ENCODE measurements at places on chromosomes 4 and X.

DNA sequence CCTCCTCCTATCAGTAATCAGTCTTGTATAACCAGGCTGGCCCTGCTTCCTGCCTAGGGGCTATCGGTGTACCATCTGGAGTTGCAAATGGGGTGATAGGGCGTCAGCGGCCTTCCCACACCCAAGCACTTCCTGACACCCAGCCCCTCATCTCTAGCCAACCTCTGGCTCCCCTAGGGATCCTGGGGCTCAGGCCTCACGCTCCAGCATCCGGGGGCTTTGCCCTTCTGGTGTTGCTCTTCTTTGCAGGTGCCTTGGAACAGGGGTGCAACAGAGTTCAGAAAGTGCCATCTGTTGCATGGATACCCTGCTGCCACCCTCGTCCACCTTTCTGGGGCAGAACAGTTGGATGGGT is 4.1 kb downstream of the IL9R start:
- no peak for DNase-seq

DNA sequence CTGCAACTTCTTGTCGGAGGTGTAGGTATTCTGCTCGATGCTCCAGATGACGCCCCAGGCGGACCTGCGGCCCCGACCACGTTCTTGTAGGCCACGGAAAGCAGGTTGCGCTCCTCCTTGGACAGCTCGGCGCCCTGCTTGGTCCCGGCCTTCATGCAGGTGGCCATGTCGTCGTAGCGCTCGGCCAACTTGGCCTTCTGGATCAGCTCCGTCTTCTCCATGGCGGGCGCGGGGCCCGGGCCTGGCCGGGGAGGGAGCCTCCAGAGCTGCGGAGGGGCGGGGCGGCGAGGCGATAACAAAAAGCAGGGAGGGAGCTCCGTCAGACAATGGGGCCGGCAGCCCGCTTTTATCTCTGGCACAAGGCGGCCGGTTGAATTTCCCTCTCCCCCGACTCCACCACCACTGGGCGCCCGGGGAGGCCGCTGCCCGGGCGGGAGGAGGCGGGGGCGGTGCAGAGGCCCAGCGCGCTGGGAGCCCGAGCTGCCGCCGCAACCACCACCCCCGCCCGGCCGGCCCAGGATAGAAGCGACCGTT is 28.3 kb upstream of the DRP2 start:
- DNase-seq: no peak

- no peak for DNase-seq
Observed at GRCh38 chrX:74453178-74453577, 31.9 kb downstream of the SLC16A2 start.

DNA sequence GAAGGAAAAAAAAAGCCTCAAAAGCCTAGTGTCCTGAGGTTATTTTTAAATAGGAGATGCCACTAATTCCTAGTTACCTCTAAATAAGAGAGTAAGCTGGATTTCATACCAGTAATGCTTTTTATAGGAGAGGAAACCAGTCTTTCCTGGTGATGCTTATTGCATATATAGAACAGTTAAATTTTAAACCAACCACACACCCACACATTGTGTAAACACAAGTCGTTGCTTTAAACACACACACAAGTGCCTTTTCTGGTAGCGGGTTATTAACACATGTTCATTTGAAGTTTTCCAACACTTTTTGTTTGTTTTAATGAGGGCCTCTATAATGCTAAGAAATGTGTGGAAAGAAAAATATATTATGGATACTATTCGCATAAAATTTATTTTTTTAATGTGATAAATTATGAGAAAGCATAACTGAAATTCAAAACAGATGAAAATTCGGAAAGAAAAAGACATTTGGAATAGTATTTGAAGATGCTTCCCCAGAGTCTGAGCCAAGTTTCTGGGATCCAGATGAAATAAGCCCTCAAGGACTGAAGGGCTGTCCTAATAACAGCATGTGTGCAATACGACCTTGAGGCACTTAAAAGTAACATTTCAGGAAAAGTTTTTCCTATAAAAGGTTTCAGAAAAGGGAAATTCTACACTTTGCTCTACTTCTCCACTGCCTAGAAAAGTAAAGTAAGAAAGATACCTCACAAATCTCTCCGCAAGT is 2.0 kb downstream of the ANTXR2 start:
- DNase-seq: no peak

GRCh38 chrX:30246769-30247489 is at the start of gene MAGEB1:
TSS of gene MAGEB1 (plus strand) at chrX:30247146. CDS start at chrX:30250494, 3,348 bp downstream.
- no peak for DNase-seq

- DNase-seq: no peak
Observed at GRCh38 chr4:15402974-15403373, 24.9 kb upstream of the C1QTNF7 start.

- no peak for DNase-seq
Observed at GRCh38 chrX:115058276-115058675, 40.9 kb upstream of the IL13RA2 start.

- DNase-seq: no peak
Observed at GRCh38 chr4:19557161-19557560, 694.5 kb upstream of the SLIT2 start.

- DNase-seq: no peak
Observed at GRCh38 chrX:13938051-13938828, 91.5 kb downstream of the GEMIN8 start.

- DNase-seq: no peak
Observed at GRCh38 chr4:47213539-47213938, 182.2 kb downstream of the GABRB1 start.

- no peak for DNase-seq
Observed at GRCh38 chr4:7074426-7074825, 6.6 kb upstream of the GRPEL1 start.

DNA sequence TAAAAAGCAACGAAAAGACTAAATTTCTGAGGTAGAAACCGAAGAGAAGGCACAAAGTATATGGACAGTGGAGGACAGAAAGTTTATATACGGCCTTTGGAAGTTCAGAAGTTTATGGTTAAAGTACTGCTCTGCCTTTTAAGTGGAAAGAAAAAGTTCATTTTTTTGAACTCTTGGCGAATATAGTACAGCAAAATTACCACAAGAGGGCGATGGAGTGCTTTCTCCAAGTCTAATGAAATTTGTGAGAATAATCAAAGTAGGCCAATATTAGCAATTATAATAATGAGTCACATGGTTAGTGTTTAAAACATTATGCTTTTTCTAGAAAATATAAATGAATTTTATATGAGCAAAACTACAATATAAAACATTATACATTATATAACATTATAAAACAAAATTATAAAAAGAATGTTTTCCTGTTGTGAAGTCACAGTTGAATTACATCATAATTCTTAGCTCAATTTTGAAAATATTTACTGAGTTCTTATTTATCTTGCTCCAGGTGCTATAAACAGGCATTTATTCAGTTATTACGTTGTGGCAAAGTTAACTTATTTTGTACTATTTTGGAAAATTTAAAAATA is 136.2 kb upstream of the BMPR1B start:
- no peak for DNase-seq

- DNase-seq: no peak
Observed at GRCh38 chr4:112279882-112280315, 5.8 kb downstream of the TIFA start.

- DNase-seq: no peak
Observed at GRCh38 chr4:40924096-40924792, 174.5 kb downstream of the NSUN7 start.

DNA sequence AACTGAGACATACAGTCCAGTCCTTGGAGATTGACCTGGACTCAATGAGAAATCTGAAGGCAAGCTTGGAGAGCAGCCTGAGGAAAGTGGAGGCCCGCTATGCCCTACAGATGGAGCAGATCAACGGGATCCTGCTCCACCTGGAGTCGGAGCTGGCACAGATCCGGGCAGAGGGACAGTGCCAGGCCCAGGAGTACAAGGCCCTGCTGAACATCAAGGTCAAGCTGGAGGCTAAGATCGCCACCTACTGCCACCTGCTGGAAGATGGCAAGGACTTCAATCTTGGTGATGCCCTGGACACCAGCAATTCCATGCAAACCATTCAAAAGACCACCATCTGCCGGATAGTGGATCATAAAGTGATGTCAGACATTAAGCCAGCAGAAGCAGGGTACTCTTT is 20.4 kb upstream of the FRMPD3 start:
- no peak for DNase-seq

GRCh38 chr4:184824081-184824775 is 1.5 kb downstream of the ACSL1 start:
- no peak for DNase-seq

DNA sequence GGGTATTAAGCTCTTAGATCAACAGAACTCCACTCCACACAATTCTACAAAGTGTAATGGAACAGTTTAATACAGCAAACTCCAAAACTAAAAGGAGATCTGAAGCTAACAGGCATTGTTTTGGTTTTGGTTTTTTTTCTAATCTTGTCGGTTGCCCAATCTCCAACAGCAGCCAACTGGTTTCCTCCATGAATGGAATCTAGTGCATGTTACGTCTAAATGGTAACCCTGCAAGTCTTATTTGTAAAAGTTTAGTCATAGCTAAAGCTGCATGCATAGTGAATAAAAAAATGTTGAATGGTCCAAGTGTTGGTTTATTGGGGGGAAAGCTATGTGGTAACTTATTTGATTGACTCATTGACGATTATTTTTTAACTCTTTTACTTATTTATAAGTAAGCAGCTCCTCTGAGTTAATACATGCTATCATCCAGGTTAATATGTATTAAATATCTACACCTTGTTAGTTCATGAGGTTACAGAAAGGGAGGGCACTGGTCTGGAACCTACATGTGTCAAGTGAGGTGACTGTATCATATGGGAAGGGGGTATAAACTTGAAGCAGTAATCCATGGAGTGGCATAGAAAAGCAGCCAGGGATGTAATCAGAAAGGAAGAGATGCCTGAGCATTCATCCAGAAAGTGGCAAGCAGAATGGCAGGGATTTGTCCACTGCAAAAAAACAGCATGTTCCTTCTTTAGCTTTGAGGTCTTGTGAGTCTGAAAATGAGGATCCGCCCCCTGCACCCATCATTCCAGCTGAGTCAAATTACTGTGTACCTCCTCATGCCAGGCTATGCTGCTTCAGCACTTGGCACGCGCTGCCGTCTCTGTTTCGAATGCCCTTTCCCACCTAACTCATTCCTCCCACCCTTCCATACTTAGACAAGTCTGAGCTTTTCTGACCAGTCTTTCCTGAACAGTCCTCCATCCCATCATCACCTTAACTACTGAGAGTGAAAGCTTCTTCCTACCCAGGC is 81.7 kb downstream of the PDGFC start:
- DNase-seq: no peak

- DNase-seq: no peak
Observed at GRCh38 chr4:71389149-71389827, 50.5 kb downstream of the SLC4A4 start.

- no peak for DNase-seq
Observed at GRCh38 chr4:165326831-165327210, 648 bp upstream of the MSMO1 start.

DNA sequence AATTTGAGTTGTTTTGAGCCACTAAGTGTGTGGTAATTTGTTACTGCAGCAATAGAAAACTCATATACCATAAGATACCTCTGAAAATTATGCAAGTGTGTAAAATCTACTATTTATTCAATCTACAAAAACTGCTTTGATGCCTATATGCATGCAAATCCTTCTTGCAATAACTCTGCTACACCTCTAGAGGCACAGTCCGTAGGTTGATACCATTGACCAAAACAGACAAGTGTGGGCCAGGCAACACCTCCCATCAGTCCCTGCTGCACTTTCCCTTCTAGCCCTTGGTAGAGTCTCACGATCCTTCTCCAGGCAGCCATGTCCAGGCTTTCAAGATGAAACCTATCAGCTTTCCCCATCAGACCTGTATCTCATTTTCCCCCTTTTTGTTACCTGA is 48.8 kb upstream of the FAM9A start:
- no peak for DNase-seq

GRCh38 chr4:185108669-185109068 is 34.4 kb upstream of the SLC25A4 start:
- no peak for DNase-seq

- DNase-seq: no peak
Observed at GRCh38 chr4:140642674-140643437, 74.1 kb upstream of the UCP1 start.

DNA sequence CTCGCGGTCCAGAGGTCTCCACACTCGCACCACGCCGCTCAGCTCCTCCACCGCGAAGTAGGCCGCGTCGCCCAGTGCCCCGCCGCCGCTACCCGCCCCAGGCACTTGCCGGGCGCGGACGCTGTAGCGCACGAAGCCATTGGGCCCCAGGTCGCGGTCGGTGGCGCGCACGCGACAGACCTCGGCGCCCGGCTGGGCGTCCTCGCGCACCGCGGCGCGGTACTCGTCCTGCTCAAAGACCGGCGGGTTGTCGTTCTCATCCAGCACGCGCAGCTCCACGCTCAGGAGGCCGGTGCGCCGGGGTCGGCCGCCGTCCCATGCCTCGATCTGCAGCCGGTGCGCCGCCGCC is 1.4 kb downstream of the DCHS2 start:
- DNase-seq: no peak

- DNase-seq: no peak
Observed at GRCh38 chr4:82864336-82864979, 26.5 kb downstream of the SEC31A start.

DNA sequence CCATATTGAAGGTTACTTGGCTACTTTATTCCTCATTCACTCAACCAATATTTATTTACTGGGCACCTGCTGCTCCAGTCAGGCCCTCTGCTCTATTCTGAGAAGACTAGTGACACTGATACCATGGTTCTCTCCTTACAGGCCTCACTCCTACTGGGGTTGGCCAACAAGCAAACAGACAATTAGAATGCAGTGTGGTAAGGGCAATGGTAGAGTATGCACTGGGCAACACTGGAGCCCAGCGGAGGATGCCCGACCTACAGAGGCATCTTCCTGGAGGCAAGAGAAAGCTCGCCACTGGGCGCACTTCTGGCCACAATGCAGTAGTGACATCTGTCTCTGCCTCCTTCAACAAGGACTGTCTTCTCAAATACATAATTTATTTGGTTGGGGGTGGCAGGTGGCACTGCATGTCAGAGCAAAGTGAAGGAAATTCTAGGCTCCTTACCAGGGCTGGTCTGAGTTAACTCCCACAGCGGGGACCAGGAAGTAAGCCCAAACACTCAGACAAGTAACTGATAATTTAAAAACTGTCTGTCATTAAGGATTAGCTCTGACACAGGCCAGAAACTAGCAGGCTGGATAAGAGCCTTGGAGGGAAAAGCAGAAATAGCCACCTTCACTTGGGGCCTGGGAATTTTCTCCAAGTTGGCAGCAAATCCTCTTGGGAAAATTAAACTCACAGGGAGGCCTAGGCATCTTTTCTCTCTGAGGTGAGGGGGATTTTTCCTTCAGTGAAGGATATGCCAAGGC is 150.7 kb upstream of the EOLA2 start:
- DNase-seq: no peak
